ENCODE measurements at places on chromosomes 5 and 9. TPM values are rescaled to one million over a fixed set of nuclear protein-coding genes. Genes with fewer than 3 reads are reported as not detected.

The LPAR1 gene
- 35.4 TPM for total RNA-seq

GRCh38 chr9:87718231-87718630 lies 7.7 kb upstream of the CTSL start:
- H3K4me1 ChIP-seq = peaks cover 31% of the 10 kb centered on the region
- H3K27me3 ChIP-seq = peaks cover 3% of the 10 kb centered on the region
- no peak for DNase-seq

- peaks cover 4% of the 10 kb centered on the region for H3K4me1 ChIP-seq
- no peaks in the 10 kb centered on the region for H3K27me3 ChIP-seq
- no peak for DNase-seq
- peaks cover 56% of the 10 kb centered on the region for H3K36me3 ChIP-seq
- no peak overlapping the region for H3K4me3 ChIP-seq
Observed at GRCh38 chr5:33457126-33457525, 16.4 kb downstream of the TARS1 start.

GRCh38 chr5:125659316-125660023 lies 763.7 kb upstream of the GRAMD2B start:
- peak overlapping the region; percentile 18 for H3K27ac ChIP-seq
- DNase-seq = no peak
- no peaks in the 10 kb centered on the region for H3K36me3 ChIP-seq
- H3K27me3 ChIP-seq = no peaks in the 10 kb centered on the region

- H3K4me1 ChIP-seq = peaks cover 41% of the 10 kb centered on the region
- H3K36me3 ChIP-seq = peaks cover 7% of the 10 kb centered on the region
- DNase-seq = no peak
- H3K4me3 ChIP-seq = peak overlapping the region; percentile 33
Observed at GRCh38 chr9:132673355-132673754, 3.1 kb downstream of the GTF3C4 start.

GRCh38 chr5:10288592-10289219 lies 19.0 kb downstream of the CMBL start:
- peaks cover 9% of the 10 kb centered on the region for H3K4me1 ChIP-seq
- H3K27me3 ChIP-seq = no peaks in the 10 kb centered on the region
- no peak overlapping the region for H3K4me3 ChIP-seq
- no peak overlapping the region for H3K27ac ChIP-seq

DNA sequence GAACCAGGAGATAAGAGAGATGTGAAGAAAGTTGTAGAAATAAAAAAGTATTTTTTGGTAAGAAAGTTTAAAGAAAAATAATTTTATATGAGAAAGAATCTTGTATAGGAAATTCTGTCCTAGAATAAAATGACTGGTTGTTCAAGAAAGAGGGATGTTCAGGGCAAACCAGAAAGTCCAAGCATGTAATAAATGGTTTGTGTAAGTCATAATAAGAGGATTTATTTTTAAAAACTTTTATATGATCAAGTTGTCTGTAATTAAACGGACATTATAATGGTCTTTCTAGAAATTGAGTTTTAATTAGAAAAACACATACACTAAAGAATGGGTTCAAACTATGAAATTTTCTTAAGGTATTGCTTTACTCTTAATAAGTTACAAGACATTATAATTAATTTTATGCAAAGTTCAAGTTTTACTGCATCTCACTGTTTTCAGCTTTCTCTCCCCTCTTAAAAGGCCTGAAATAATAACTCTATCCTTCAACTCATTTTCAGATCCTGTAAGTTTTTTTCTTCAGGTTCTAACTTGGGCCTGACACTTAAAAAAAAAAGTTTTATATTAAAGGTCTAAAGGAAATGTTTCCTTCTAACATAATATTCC lies 56.1 kb upstream of the ZNF300 start:
- H3K27me3 ChIP-seq = no peaks in the 10 kb centered on the region
- no peak overlapping the region for H3K27ac ChIP-seq
- H3K4me1 ChIP-seq = no peaks in the 10 kb centered on the region

Measured in chondrocyte (in vitro differentiated cells).